ENCODE measurements at places on chromosomes 4 and X.
A peak's percentile ranks its signal among the peaks of the same experiment; 100 is the strongest.

GRCh38 chrX:39693298-39693697 is 404.5 kb downstream of the BCOR start:
- no peak for DNase-seq

- DNase-seq = no peak
These were observed 69.2 kb downstream of the PTCHD1 start for GRCh38 chrX:23403849-23404248.

- DNase-seq = no peak
These were observed 15.5 kb downstream of the ZFYVE28 start for GRCh38 chr4:2402941-2403340.

DNA sequence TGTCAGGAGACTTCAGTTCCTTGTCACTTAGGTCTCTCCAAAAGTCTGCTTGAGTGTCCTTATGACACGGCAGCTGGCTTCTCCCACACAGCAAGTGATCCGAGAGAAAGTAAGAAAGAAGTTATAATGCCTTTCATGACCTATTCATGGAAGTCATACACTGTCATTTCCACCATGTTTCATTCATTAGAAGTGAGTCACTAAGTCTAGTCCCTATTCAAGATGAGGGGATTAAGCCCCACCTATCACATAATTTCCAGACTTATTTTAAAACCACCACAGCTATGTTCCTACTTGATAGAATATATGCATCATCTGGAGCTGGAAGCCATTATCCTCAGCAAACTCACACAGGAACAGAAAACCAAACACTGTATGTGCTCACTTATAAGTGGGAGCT is 25.2 kb upstream of the COL25A1 start:
- no peak for DNase-seq

DNA sequence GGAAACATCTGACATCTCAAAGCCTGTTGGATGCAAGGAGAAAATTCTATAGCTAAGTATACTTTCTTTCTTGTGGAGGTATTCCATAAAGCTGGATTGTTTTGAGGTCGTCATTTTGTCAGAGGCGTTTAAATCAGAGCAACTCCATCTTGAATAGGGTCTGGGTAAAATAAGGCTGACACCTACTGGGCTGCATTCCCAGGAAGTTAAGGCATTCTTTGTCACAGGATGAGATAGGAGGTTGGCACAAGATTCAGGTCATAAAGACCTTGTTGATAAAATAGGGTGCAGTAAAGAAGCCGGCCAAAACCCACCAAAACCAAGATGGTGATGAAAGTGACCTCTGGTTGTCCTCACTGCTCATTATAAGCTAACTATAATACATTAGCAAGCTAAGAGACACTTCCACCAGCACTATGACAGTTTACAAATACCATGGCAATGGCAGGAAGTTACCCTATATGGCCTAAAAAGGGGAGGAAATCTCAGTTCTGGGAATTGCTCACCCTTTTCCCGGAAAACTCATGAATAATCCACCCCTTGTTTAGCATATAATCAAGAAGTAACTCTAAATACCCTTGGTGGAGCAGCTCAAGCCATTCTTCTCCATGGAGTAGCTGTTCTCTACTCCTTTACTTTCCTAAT is 11.9 kb downstream of the HSD17B13 start:
- DNase-seq = no peak

GRCh38 chr4:131584587-131584986 is 1564.5 kb upstream of the PCDH10 start:
- DNase-seq = no peak

- no peak for DNase-seq
These were observed 373.6 kb downstream of the FBXW7 start for GRCh38 chr4:152162331-152162697.

GRCh38 chr4:150540959-150541360 is 41.0 kb upstream of the MAB21L2 start:
- DNase-seq = no peak

DNA sequence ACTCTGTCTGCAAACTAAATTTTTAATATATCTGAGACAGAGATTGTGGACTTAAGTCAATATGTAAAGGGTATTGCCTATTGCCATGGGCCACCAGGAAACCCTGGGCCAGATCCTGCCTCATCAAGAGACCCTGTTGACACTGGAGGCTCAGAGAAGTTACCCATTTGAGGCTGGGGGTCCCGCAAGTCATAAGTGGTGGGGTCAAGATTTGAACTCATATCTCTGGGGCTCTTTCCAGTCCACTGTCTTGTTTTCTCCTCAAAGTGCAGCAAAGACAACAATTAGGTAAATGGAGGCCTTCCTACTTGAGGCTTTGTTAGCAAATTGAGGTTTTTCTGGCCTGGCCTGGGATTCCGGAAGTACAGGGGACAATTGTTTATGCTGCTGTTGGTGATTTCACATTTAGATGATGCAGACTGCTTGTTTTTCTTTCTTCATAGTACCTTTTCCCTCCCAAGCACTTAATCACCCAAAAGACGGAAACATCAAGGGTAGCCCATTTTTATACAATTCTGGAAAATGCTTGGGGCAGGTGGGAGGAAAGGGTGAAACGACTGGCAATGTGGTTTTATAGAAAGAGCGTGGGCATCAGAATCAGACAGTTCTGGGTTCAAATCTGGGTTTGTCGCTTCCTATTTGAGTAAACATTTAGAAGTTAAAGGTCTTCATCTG is 160.0 kb downstream of the SMIM20 start:
- no peak for DNase-seq

- no peak for DNase-seq
These were observed 182.6 kb downstream of the COL25A1 start for GRCh38 chr4:109119852-109120251.

DNA sequence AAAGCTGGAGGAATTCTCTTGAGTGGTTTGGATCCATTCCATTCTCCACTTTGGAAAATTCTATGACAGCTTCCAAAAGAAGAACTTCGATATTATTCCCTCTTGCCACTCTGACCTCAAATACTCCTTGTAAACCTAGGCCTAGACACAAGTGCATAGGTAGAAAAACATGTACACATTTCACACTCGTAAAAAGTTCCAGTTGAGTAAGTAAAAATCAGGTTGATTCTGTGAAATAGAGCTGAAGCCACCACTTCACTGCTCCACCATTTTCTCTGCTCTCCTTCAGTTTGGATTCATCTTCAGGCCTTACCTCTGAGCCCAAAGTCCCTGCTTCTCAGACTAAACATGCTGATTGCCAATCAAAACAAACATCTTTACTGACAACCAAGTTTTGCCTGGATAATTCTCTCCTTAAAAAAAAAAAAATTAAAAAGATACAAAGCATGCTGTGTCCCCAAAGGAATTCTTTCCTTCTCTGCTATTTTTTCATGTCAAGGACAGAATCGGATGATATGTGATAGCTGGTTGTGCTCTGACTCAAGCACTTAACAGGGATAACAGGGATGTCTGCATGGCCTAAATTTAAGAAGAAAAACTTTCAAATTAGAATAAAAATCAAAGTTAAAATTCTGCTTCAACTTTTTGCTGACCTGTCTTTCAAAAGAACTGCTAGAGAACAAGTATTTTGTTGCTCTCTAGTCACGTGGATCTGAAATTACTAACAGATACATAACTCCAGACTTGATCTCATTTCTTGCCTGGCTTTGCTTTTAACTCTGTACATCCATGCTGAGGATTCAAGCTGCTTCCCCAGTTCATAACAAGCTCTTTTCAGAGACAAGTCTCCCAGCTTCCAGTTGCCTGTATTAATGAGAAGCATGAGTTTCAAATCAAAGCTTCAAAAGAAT is 420.9 kb upstream of the INTU start:
- no peak for DNase-seq

GRCh38 chr4:88814043-88814617 is 116.5 kb upstream of the NAP1L5 start:
- no peak for DNase-seq

GRCh38 chrX:12771445-12772069 is 19.7 kb upstream of the PRPS2 start:
- DNase-seq = peak; percentile 1

DNA sequence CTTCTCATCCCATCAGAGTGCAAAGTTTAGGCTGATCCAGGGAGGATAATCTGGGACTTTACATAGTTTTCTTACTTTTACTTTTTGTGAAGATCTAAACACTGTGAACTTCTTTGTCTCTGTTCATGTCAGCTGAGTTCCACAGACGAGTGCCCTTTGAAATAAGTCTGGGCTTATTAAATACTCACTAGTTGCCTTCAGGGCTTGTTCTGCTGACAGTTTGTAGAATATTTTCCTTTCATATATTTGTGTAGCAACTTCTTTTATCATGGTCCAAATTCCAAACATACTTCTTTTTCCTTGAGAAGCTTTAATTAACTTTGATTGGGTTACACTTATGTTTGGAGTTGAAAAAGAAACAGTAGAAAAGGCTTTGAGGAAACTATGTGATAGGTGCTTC is 109.6 kb downstream of the SH2D1A start:
- no peak for DNase-seq

- no peak for DNase-seq
These were observed 104.2 kb upstream of the HPGD start for GRCh38 chr4:174626342-174627008.

DNA sequence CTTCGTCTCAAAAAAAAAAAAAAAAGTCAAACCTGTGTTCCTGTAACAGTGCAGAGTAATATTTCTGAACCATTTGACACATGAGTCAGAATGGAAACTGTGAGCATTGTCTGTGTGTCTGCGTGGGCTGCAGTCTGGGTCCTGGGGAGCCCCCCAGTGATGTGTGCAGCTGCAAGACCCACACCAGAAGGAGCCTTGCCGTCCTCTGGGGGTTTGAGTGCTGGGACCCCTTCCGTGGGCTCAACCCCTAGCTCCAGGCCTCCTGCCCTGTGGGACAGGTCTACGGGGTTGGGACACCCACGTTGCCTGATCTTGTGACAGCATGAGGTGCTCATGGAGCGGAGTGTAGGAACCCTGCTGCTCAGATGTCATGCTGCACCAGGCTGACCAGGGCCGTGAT is 43.7 kb downstream of the DDX3X start:
- DNase-seq = no peak

- no peak for DNase-seq
These were observed 88.6 kb downstream of the HPRT1 start for GRCh38 chrX:134548257-134549201.

- peak; percentile 67 for DNase-seq
These were observed 344.3 kb upstream of the KLF3 start for GRCh38 chr4:38319456-38320342.

GRCh38 chr4:119748853-119749252 is 120.2 kb upstream of the PDE5A start:
- DNase-seq = no peak

- DNase-seq = no peak
These were observed 71.5 kb downstream of the TSPAN5 start for GRCh38 chr4:98586962-98587354.

DNA sequence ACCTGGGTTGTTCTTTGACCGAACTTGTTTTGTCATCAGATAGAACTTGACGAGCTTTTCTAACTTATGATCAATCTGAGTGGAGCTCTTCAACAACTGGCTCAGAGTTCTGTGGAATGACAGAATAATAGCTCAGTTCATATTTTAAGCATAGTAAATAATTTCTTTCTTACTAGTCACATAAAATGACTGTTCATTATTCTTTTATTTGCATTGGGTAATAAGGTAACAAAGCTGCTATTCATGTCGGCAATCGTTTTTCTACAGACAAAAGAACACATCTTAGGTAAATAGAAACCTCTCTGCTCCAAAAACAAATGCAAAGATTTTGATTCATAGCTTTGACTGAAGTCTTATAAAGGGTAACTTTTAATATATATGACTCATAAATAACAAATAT is 57.3 kb upstream of the CXCL8 start:
- peak; percentile 31 for DNase-seq

DNA sequence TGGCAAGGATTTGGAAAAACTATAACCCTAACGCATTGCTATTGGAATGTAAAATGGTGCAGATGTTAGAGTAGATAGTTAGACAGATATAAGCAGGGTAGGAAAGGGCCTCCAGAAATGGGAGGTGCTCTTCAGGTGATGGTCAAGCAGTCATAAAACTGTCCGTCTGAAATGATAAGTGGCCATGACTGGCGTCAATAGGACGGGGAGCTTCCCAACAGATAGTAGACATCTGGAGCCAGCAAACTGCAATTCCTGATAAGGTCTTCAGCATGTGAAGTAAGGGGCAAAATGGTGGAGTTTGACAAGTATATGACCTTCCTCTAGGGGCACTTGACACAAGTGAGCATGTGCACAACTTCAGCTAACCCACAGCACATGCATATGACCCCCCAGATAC is 250.4 kb downstream of the MAGEB5 start:
- no peak for DNase-seq

DNA sequence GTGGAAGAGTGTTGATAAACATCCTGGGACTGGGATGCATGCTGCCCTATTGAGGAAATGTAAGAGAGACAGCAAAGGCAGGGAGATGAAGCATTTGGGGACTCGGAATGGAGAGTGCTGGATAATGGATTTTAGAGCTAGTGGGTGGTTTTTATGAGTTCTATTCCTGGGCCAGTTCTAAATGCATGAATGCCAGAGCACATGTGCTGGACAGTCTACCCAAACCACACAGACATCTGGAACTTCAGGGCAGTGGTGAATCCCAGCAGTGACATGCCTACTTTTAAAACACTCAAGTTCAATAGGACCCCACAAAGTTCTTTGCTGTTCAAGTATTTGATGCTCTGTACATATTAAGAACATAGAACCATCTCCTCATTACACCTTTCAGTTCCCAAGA is 133.9 kb downstream of the CBR4 start:
- no peak for DNase-seq

DNA sequence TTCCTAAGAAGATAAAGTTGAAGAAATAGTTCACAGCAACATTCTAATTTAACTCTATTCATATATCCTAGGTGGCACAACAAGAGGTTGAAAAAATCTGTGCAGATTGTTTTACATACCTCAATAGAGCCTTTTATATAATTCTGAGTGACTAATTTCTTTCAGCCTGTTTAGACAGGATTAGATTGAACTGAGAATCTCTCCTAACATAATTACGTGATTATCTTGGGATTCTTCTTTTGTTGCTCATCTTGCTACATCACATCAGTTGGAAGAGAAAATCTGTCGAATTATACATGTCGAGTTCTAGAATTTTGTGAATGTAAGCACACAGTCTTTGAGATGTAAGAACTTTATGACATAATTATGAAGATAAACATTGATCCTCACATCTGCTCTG is 1873.7 kb upstream of the IGFBP7 start:
- DNase-seq = no peak

DNA sequence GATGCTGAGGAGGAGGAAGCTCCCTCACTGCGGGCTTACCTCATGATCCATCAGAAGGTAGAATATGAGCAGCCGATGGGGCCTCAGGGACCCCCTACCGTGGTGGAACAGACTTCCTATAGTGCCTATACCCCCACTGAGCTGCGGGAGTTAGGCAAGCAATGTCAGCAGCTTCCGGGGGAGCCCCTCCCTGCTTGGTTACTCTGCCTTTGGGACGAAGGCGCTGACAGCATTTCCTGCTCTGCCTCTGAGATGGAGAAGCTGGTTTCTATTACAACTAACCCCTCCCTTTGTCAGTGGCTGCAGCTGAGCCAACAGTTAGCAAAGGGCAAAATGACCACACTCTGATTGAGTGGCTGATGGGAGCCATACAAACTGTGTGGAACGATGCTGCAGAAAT is 430.7 kb downstream of the IDS start:
- no peak for DNase-seq

DNA sequence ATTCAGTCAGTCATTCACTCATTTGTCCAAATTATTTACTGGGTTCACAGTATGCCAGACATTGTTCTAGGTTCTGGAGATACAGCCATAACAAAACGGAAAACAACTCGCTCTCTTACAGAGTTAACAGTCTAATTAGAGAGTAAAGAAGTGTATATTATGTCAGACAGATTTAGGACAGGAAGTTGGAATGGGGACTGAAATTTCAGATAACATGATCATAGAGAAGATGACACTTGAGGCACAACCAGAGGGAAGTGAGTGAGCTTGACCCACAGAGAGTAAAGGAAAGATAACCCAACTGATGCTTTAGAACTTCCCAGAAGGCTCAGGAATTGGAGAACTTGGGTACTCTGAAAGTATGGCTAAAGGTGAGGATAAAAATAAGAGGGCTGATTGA is 139.4 kb downstream of the ZAR1 start:
- no peak for DNase-seq
